Left ventricle myocardium superior (tissue), 1 donor: ENCODE measurements at places on chromosomes 3 and 15. TPM values are rescaled to one million over a fixed set of nuclear protein-coding genes. Genes with fewer than 3 reads are reported as not detected.

DNA sequence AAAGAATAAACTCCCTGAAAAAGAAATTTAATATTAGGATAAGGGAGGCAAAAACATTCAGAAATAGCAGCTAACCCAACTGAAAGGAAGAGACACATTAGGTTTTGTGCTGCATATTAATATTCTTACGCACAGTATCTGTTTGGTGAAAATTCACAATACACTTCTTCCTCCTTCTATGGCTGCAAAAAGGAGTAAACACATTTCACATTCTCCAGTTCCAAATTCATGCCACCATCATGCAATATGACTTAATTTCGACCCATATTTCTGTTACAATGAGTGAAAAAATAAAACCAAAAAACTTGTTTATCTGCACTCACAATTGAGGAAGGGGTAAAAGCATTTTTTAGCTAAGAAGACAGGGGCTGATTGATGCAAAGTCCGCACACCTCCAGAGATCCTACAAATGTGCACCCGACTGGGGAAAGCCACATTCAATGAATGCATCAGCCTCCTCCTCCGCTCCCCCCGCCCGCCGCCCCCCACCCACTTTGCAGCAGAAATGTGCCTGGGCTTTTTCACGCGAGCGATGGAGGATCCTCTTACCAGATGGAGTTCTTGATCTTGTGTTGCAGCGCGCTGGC lies 1.0 kb downstream of the RFX7 start:
- DNase-seq = no peak

- no peak for DNase-seq
Observed at GRCh38 chr3:115715241-115715745, 92.0 kb downstream of the GAP43 start.

- DNase-seq = no peak
Observed at GRCh38 chr3:121443456-121443855, 102.3 kb downstream of the POLQ start.

PARP15 gene
- total RNA-seq = 0.52 TPM

DNA sequence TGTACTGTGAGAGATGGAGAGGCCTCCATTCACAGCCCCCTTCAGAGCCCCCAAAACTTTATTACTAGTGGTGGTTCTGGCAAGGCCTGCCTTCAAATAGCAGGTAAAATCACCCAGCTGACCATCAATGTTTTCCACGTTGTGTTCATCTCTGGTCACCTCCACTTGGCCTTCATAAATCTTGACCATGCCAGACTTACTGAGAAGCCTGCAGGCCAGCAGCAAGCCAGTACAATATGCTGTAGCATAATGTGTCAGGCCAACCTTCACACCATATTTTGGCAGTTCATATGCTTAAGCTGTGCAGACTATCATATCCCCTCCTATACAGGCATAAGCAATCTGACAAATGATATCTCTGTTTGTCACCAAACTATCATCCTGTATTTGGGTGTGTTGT lies 62.1 kb downstream of the ZNF621 start:
- no peak for DNase-seq

NR2C2 gene
- total RNA-seq = 31.8 TPM

- no peak for DNase-seq
Observed at GRCh38 chr15:52683580-52683979, 4.4 kb upstream of the ATOSA start.

SLITRK3 gene
- not detected for total RNA-seq

GRCh38 chr3:148773805-148774204 lies 53.8 kb upstream of the CPB1 start:
- no peak for DNase-seq

- peak; percentile 89 for DNase-seq
Observed at GRCh38 chr3:52144034-52144795, 10.0 kb downstream of the POC1A start.

SPINT1 gene
- 1.0 TPM for total RNA-seq

SPINK8 gene
- not detected for total RNA-seq

DNA sequence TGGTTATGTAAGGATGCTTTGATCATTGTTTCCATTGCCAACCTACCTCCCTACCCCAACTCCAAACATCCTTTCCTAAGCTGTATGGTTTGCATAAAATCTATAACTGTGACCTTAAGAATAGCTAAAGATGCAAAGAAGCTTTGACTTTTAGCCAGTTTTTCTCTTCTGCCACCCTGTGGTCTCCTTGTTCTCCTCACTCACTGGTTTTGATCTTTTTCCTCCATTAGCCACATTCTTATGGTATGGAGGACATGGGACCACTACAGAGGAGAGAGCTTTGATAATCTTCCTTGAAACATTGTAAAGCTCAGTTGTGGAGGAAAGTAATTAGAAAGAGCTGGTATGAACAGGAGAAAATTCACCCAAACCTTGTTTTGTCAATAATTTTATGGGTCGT lies 115.9 kb downstream of the NEK11 start:
- no peak for DNase-seq

TNFAIP8L3 gene
- 4.9 TPM for total RNA-seq

DNA sequence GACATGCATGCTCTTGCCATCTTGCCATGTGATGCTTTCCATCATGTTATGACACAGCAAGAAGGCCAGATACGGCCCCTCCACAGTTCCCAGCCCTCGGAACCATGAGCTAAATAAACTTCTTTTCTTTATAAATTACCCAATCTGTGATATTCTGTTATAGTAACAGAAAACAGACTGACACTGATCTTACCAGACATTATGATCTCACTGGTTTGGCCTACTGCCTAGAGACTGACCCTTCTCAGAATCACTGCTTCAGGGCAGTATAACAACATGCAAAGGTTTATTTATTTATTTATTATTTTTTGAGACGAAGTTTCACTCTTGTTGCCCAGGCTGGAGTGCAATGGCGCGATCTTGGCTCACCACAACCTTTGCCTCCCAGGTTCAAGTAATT lies 14.0 kb downstream of the ZNF619 start:
- no peak for DNase-seq

GRCh38 chr15:84590406-84590805 lies 10.4 kb upstream of the ZSCAN2 start:
- no peak for DNase-seq

CBLB gene
- 60.3 TPM for total RNA-seq

DNA sequence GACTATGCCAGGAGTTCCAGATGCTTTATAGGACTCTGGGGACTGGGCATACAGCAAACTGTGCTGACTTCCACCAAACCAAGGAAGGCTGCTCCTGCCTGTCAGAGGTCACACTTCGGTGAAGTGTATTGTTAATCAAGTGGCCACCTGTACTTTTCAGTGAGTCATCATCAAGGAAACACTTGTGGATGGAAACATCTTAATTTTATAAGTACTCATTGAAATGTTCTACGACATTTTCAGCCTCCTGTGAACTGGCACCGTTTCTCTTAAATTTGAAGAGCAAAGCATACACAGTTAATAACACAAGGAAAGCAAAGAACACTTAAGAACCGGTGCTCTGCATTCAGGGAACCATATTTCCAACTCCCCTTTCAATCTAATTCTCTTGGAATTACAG lies 801.7 kb upstream of the DPPA4 start:
- no peak for DNase-seq

KCNH8 gene
- total RNA-seq = 0.05 TPM

CKMT1A gene
- 0.22 TPM for total RNA-seq

COMMD2 gene
- 16.8 TPM for total RNA-seq

GRCh38 chr3:177482048-177482691 lies 284.9 kb upstream of the TBL1XR1 start:
- DNase-seq = no peak

C3orf62 gene
- total RNA-seq = 3.0 TPM

DNA sequence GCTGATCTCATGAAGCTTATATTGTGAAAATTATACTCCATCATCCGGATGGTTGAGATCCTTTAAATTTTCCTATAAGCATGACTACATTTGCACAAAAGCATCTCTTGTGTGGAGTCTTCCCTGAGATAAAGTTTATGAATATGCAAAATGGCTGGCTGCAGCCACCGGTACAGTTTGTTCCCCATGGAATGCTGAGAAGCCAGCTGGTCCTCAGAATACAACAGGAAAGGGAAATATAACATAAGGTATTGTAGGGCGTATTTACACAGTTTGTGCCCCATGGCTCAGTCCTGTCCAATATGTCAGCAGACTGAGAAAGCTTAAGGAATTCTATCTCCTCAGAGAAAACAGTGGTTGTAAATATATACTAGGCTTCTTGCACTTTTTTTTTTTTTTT lies 468.6 kb downstream of the CNTN6 start:
- DNase-seq = no peak

ZNF860 gene
- 0.17 TPM for total RNA-seq

DNA sequence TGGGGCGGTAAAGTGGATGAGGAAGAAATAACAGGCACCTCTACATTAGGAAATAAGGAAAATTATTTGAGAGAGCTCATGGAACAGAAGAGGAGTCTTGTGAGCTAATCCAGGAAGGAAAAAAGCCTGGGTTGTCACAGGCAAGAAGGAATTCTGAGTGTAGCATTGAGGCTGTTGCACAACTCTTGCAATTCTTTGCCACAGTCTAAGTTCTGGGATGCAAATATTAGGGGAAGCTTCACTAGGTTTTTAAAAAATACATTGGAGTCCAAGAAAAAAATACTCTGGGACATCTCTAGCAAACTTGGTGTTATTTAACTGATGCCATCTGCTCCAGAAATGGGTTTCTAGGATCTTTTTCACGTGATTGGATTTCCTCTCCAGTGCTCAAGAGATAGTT lies 122.3 kb downstream of the SPATA16 start:
- DNase-seq = no peak

- peak; percentile 78 for DNase-seq
Observed at GRCh38 chr15:99105514-99106341, 848 bp downstream of the SYNM start.

DNA sequence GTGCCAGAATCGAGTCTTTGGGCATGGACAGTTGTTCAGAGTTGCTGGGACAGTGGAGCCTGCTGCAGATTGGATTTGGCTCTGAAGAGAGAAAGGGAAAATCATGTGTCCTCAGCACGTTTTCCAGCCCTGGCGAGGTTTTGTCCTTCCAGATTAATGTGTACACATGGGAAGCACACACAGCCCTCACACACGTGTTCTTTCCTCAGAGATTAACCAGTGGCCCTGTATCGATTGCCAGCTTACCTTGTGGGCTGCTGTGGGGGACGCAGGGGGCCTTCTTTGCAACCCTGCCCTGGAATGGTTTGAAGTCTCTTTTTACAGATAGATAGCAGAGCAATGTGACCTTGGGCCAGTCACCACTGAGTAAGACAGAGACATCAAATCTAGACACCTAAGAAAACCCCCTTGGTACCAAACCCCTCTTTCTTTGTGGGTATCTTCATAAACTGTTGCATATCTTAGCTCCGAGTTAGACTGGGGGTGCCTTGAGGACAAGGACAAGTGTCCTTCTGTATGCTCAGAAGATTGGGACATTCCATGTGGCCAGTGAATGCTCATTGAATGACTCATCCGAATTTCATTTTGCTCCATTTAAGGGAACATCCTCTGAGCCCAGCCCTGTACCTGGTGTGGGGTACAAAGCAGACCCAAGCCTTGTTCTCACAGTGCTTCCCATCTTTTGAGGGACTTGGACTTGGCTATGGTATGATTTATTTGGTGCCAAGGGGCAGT lies 48.0 kb downstream of the SMAD6 start:
- DNase-seq = no peak

DNA sequence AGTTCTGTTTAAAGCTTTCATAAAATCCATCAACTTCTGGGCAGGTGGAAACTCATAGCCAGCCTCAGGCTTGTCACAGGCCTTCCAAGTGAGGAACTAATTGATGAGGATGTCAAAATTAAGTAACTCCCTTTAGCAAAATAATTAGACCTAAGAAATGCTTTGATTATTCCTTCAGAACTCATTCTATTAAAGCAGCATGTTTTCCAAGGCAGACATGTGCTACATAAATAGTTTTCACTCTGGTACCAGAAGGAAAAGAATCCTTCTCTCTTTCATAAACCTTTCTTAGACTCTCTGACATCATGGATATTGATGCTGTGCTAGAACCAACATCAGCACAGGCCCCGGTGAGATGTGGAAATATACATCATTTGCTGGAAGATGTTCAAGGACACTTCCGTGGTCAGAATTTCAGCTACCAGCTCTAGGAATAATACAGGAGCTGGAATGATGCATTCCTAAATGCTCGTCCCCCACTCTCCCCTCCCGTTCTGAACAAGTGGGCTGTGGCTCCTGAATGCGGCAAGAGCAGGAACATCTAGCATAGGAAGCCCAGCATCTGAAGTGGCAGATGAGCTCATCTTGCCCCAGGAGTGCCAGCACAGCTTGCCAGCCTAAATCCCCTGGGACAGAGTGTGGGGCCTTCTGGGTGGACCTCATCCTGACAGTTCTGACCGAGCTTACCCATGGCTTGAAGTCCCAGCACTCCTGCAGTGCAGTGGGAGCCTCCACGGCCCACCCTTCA lies 82.4 kb downstream of the WWTR1 start:
- DNase-seq = peak; percentile 59

DNA sequence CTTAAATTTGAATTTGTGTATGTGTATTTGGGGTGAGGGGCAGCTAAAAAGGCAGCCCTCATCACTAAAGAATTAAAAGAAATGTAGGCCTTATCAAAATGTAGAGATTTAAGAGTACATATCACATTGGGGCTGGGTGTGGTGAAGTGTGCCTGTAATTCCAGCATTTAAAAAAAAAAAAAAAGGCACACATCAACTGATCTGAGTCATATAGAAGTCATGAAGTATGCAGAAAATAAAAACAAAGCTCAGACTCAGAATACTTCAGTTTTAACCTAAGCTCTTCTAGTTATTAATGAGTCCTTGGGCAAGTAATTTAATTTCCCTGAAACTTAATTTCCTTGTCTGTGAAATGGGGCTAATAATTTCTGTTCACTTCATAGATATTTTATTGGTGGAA lies 31.6 kb downstream of the SLC24A1 start:
- DNase-seq = no peak

- no peak for DNase-seq
Observed at GRCh38 chr15:78206326-78207109, 27.8 kb downstream of the ACSBG1 start.

GRCh38 chr3:188170461-188171459 lies 16.8 kb downstream of the LPP start:
- DNase-seq = no peak

DNA sequence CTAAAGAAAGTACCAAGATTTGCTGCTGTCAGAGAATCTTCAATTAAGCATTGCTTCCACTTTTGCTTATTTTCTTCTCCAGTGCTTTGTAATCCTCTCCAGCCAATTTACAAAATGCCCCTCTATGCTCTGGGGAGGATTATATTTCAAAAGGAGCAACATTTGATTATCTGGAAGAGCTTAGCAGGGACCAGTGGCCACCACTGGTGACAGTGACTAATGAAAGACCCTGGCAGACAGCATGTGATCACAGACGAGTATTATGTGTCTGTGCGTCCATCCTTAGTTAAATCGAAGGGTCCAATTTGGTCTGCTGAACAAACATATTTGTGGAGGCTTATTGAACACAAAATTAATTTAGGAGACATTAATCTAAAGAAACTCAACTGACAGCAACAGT lies 152.6 kb downstream of the ZNF621 start:
- DNase-seq = no peak

- DNase-seq = no peak
Observed at GRCh38 chr3:43870120-43870519, 179.4 kb downstream of the ABHD5 start.

DNA sequence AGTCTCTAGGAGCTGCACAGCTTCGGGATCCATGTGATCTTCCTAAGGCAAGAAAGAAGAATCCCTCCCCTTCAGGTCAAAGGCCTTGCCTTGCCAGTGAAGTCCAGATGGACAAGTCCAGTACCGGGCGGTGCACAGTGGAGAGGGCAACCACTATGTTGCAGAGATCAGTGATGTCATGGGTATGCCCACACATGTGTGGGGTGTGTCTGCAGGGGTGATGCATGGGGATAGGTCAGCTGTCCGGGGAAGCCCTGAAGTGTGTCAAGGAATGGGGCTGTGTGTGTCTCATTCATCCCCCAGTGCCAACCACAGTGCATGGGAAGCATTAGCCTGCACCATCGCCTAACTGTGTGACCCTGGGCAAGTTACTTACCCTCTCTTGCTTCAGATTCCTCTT lies 66.5 kb downstream of the TLE3 start:
- no peak for DNase-seq

CDHR4 gene
- total RNA-seq = not detected
